CD14-positive monocyte (primary cell): ENCODE measurements at places on chromosomes 2 and 18.

- no peak for DNase-seq
These were observed 258.9 kb upstream of the APCDD1 start for GRCh38 chr18:10195529-10195928.

GRCh38 chr2:30522421-30522820 lies 75.4 kb downstream of the LCLAT1 start:
- DNase-seq: no peak

DNA sequence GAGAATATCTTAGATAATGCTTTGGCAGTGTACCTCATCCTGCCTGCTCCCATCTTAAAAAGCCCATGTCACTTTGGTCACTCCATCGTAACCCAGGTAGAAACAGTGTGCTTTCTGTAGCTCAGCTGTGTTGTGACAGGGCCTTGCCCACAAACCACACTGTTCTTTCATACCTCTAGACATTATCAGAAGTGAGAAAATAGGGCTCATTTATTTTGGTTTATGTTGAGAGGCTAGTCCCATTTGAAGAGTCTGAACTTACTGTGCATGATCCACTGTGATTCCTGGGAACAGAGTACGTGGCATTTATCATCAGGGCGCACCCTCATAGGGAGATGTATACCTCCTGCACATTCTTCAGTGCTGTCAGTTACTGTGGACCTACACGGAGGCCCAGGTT lies 69.7 kb downstream of the FEZ2 start:
- no peak for DNase-seq

DNA sequence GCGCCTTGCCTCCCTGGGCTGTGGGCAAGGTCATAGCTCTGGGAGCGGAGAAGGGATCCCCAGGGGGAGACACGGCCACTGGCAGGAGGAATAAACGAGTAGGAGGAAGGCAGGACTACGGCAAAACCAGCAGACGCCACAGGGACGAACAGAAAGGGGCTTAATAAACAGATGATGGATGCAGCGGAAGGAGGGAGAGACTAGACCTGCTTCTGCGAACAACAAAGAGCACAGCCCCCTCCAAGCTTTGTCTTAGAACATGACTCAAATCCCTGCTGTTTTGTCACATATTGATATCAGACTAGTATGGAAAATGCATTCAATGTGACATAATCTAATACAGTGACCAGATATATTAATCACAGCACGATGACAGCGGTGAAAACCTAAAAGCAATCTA lies 155.9 kb upstream of the TPO start:
- DNase-seq: no peak

DNA sequence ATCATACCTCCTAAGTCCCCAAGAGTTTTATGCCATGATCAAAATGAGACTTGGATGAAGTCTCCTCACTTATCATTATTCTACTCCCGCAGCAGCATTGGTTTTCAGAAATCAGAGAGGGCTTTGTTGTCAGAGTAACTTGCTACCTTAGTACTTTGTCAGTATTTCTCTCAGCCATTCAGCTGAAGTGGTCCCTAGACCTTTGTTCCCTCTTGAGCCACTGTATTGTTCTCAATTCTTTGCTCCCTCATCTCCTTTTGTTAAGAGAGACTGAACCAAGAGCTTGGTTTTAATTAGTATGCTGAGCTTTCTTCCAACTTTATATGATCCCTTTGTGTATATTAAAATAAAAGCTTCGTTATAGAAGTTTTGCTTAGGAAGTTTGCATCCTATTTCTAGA lies 133.4 kb downstream of the DOCK10 start:
- DNase-seq: no peak

- DNase-seq: no peak
These were observed 7.7 kb downstream of the HMSD start for GRCh38 chr18:63956755-63957154.
